ENCODE measurements at places on chromosomes 4 and X. TPM values are rescaled to one million over a fixed set of nuclear protein-coding genes. Genes with fewer than 3 reads are reported as not detected.

GRCh38 chr4:184335520-184335919 is 117.8 kb upstream of the ENPP6 start:
- DNase-seq: no peak

DNA sequence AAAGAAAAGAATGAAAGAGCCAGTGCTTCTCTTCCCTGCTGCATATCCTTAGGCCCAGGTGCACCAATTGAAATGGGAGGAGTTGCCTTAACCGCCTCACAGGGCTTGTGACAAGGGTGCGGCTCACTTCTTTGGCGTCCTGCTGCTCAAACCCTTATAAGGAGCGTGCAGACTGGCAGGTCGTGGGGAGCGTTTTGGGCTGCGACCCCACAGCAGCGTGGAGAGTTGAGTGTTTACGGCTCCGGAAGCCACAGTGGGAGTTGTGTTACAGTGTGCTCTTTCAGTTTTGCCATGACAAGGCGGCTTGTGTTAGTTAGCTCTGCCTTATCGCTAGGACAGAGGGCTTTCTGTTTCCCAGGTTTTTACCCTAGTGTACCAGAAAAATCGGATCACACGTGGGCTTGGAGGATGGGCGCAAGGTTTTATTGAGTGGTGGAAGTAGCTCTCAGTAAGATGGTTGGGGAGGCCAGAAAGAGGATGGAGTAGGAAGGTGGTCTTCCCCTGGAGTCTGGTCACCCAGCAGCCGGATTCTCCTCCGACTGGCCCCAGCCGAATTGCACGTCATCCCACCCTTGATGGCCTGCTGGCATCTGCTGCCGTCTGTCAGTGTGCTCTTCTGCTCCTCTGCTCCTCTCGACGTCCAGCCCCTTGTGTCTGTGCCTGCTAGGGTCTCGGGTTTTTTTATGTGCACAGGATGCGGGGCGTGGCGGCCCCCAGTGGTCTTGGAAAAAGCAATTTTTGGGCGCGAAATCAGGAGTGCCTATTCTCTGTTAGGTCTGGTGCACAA is 718.9 kb downstream of the ARAP2 start:
- no peak for DNase-seq

GRCh38 chr4:94507708-94508107 is 56.0 kb downstream of the PDLIM5 start:
- no peak for DNase-seq

GRCh38 chrX:47579537-47579936 is 2.7 kb upstream of the TIMP1 start:
- DNase-seq: peak; percentile 86

The SPACA5 gene
- total RNA-seq: not detected

DNA sequence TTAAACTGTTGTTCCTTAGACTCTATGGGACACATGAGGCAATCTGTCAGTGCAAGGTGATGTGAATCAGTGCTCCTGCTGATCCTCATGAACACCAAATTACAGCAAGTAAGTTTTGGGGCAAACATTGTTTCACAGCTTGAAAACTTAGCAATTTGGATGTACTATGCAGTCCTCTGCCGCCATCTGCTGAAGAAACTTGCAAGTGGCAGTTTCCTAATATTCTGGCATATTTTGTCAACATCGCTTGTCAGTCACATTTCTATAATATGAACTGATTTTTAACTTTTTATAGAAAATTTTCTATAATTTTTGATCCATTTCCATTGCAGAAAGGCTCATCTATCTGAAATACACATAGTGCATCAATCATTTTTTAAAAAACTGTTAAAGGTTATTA is 56.3 kb downstream of the ZAR1 start:
- DNase-seq: no peak

The WDR44 gene
- total RNA-seq: 15.3 TPM

DNA sequence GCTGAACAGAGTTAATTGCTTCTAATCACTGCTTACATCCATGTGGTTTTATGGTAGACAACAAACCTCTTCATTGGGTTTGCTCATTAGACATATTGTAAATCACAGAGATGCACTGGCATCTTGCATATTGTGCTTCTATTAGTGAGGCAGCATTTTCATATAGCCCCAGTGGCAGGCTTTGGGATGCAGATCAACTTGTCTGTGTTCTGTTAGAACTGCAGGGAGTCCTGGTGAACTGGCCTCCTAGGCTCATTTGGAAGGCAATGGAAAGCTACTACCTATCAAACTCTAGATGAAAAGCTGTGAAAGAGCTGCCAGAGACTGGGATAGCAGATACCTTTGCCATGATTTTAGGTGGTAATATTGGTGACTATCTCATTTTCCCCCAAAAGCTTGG is 108.8 kb downstream of the NAA11 start:
- no peak for DNase-seq

GRCh38 chrX:13808865-13809264 is 8.0 kb downstream of the GPM6B start:
- no peak for DNase-seq

DNA sequence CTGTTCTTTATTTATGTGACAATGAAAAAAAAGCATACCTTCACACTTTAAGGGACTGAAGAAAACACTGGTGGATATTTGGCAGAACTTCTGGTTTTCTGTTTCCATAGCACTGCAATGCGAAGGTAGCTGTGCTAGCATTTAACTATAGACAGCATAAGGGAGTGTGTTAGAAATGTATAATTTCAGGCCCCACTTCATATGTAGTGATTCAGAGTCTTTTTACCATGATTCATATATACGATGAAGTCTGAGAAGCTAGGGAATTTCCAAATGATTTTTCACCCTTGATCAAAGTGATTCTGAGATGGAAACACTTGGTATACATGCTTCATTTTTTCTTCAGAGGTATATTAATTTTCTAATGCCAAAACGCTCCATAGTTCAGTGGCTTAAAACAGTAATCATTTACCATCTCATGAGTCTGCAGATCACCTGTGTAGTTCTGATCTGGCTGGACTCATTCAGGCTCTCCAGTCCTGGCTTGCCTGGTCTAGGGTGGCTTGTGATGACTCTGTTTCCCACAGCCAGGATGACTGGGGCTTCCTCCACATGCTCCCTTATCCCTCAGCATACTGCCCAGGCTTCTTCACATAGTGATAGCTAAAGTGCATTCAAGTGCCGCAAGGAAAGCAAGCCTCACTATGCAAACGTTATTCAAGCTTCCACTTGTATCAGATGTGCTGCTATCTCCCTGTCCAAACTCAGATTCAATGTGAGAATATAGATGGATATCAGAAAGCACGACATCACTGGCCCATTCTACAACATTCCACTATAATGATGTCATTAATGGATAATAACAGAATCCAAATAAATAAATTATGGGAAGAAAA is 790.1 kb downstream of the TECRL start:
- DNase-seq: no peak

DNA sequence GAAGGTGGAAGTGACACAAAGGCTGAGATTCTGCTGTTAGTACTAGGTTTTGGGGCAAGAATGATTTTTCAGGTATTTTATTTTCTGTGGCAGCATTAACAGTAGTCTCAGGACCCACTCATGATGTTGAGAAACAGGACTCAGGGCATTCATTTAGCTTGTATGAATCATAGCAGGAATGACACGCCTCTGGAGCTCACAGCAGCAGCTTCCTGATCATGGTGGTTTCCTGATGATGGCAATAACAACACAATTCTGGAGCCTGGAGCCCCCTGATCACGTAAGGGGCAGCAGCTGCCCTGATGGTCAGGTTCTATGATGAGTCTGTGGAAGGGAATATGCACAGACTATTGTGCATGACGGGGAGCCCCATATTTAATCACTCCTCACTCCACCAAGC is 47.0 kb downstream of the TASL start:
- no peak for DNase-seq
